ENCODE measurements at places on chromosomes 11 and 22.

- no peak for DNase-seq
These were observed 743 bp upstream of the RCE1 start for GRCh38 chr11:66842501-66842895.

DNA sequence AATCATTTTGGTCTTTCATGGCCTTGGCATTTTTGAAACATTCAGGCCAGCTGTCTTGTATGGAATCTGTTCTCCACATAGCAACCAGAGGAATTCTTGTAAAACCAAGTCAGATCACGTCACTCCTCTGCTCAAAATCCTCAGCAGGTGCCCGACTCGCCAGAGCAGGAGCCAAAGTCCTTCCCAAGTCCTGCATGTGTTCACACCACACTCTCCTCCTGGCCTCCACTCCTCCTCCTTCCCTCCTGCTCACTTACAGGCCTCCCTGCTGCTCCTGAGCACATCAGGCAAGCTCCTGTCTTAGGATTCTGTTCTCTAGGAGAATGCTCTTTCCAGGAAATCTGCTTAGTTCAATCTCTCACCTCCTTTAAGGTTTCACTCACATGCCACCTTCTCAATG, 6.9 kb upstream of the PSMC3 start:
- DNase-seq, result no peak

DNA sequence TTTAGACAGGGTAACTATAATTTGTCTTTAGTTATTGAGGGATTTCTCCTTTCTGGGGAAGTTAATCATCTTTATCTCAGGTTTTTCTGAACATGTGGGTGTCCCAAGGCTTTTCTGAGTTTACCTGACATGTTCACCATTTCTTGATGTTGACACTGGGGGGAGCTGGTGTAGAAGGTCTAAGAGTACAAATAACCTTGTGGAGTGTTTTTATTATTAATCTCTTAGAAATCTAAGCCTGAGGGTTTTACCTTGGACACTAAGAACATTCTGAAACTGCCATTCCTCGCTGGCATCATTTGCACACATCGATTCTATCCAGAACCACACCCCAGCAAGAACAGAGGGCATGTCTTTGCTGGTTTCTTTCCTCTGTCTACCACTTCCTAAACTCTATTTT, 15.6 kb upstream of the C11orf91 start:
- DNase-seq, result no peak

GRCh38 chr22:24072361-24072760, 61.3 kb downstream of the CABIN1 start:
- DNase-seq, result no peak

DNA sequence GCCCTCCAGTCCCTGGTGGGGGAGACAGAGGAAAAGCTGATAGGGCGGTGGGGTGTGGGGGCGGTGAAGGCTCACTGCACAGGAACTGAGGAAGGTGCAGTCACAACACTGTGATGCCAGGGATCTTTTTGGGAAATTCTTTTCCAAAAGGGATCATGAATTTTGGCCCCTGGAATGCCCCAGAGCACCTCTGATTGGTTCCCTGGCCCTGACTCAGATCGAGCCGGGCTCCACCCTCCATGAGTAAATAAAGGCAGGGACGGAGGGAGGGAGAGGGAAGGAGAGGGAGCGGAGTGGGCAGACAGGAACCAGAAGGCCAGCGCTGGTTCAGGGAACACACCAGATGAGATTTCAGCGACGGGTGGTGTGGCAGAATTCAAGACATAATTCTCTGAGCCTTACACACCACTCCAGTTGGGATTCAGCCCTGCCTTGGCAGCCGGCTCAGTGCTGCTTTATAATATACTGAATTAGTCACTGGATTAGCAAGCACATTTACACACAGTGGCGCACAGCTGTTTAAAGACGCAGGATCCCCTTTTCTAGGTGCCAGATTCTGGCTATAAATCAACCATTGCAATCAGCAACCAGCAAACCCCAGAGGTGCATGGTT, 80.3 kb downstream of the ETS1 start:
- DNase-seq, result no peak

DNA sequence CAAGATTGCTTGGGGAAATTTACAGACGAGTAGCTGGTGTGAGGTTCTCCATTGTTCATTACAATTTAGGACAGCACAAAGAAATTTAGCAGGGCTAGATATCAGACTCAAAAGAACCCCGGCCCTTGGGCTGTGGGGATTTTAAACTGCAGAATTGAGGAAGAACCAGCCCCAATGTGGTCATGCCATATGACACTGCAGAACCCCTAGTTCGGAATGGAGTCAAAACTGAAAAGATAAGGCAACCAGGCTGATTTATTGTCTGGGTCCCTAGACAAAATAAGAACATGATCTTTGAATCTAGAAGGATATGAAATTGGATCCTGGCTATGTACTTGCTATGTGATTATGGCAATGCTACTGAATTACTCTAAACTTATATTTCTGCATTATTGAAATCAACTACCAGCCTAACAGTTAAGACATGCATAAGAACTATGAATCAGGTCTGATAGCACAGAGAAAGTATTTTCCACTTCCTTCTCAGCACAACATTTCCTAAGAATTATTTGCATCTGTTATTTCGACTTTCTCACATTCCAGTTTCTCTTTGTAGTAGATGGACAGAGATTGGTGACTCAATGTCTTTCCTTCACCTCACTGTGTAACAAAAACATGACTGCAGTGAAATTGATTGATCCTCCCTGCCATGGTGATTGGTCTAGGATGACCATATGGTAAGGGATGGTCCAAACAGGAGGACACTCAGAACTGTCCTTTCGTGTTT, 13.2 kb downstream of the MMP3 start:
- DNase-seq, result no peak

- DNase-seq, result no peak
These were observed 31.7 kb downstream of the LIF start for GRCh38 chr22:30214703-30215407.

- DNase-seq, result no peak
These were observed 8.2 kb downstream of the ABCG4 start for GRCh38 chr11:119157063-119157462.

DNA sequence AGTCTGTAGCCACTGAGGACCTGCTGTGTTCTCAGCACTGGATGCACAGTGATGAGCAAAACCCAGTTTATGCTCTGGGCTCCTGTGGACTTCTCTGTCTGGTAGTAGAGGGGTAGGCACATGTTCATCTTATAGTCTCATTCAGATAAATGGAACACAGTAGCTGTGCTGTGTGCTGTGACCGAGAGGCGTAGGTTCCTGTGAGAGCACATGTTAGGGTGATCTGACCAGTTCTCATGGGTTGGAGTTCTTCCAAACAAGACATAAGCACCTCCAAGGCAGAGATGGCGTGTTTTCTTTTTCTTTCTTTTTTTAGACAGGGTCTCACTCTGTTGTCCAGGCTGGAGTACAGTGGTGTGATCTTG, 154.8 kb upstream of the RASSF10 start:
- DNase-seq, result no peak

GRCh38 chr11:890794-891540, 19.6 kb downstream of the CHID1 start:
- no peak for DNase-seq

- no peak for DNase-seq
These were observed 25.5 kb upstream of the APOA1 start for GRCh38 chr11:116862951-116863350.

- peak; percentile 53 for DNase-seq
These were observed 6.5 kb upstream of the SPON1 start for GRCh38 chr11:13955971-13956421.

GRCh38 chr11:56705784-56706396, 7.0 kb downstream of the OR9G1 start:
- DNase-seq, result no peak

GRCh38 chr11:61927501-61927900, 10.1 kb upstream of the RAB3IL1 start:
- DNase-seq, result no peak

DNA sequence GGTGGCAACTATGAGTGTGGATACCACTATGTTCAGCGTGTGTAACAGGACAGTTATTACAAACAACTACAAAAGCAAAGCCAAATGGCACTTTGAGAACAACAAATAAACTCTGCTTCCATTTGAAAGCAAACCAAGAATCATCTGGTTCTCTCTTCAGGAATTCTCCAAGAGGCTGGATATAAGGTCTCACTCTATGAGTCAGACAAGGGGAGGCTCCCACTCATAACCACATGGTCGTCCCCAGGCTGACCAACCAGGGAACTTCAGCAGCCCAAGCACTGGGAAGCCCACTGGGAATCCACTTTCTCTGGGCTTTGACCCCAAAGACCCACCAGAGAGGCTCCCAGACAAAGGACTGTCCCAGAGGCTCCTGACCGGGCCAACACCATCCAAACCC, 35.3 kb downstream of the DGCR2 start:
- no peak for DNase-seq

DNA sequence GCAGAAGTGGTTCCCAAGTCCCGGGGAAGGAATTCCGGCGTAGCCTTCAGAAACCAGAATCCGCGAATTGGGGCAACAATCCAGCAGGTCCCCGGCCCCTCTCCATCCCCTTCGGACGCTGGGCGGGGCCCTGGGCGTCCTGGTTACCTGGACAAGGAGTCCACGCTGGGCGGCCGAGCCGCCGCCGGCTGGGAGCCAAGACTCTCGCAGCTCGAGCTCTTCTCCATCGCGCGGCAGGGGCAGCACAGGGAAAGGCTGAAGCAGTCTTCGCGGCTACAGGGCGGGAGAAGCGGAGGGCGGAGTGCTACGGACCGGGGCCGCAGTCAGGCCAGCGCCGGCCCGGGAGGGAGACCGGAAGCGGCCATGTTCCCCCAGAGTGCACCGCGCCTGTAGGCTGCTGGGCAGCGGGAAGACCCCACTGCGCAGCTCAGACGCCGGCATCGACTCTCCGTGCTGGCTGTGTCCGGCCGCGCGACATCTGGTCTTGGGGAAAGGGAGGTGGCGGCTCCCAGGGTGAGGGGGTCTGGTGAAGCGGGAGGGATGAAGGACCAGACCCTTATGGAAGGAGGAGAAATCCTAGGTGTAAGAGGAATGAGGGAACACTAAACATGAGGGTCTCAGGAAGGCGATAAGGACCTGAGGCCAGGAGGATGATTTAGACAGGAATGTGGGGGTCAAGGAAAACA, at the start of gene MTMR2:
Gene MTMR2 (minus strand): TSS at position 380 of the 686 bp plus-strand sequence. CDS start 153 bp downstream, at position 227.
- DNase-seq, result peak; percentile 83

- DNase-seq, result no peak
These were observed 44.2 kb downstream of the MTNR1B start for GRCh38 chr11:93013646-93014045.

- no peak for DNase-seq
These were observed 1083.1 kb downstream of the LRRC4C start for GRCh38 chr11:40376331-40376730.

GRCh38 chr11:45083544-45084087, 62.8 kb upstream of the PRDM11 start:
- peak; percentile 51 for DNase-seq

DNA sequence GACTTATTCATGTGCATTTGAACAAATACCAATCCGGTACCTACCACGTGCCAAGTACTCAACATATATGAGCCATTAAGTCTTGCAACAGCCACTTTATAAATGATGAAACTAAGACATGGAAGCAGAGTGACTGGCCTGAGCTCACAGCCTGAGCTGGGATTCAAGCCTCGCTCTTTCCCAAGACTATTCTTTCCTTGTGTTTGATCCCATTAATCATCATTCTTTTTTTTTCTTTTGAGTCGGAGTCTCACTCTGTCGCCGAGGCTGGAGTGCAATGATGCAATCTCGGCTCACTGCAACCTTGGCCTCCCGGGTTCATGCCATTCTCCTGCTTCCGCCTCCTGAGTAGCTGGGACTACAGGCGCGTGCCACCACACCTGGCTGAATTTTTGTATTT, 119.3 kb downstream of the ABTB2 start:
- DNase-seq, result no peak

GRCh38 chr11:2770761-2771301, 71.0 kb upstream of the KCNQ1OT1 start:
- DNase-seq, result no peak

DNA sequence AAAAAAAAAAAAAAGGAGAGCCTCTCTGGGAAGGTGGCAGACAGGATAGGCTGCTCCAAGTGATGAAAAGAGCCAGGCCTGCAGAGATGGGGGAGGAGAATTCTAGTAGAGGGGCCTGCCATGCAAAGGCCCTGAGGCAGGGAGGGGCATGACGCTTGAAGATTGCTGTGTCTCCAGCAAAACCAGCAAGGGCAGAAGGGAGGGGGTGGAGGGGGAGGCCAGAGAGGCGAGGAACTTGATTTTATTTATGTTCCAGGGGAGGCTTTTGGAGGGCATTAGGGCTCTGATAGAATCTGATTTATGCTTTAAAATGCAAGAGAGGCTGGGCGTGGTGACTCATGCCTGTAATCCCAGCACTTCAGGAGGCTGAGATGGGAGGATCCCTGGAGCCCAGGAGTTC, 16.7 kb upstream of the PACSIN2 start:
- DNase-seq, result no peak

DNA sequence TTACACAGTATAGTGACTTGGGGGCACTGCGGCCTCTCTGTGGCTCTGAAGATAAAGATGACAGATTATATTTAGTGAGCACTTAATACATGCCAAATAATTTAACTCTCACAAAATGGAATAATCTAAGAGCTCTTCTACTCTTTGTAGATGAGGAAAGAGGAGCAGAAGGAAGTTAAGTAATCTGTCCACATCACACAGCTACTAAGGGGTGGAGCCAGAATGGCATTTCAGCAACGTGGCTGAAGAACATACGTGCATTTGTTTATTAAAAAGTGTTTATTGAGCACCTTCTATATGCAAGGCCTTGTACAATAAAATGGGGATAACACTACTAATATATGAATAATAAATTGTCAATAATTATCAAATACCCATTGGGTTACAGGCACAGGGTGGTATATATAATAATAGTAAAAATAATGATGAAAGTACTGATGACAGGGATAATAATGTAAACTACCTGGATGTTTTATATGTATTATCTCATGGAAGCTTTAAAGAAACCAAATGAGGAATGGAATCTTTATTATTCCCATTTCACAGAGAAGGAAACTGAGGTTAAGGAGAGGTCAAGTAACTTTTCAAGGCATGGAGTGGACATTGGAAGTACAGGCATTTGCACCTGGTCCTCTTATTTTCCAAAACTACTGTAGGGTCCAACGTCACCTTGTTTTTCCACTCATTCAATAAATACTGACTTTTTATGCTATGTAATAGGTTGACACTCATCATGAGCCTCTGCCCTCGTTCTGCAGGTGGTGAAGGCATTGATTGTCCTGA, 38.0 kb upstream of the IL17RA start:
- no peak for DNase-seq

All from HEK293T (cell line).